ENCODE measurements at places on chromosomes 16 and 17. TPM values are rescaled to one million over a fixed set of nuclear protein-coding genes. Genes with fewer than 3 reads are reported as not detected.
A peak's percentile ranks its signal among the peaks of the same experiment; 100 is the strongest.

DNA sequence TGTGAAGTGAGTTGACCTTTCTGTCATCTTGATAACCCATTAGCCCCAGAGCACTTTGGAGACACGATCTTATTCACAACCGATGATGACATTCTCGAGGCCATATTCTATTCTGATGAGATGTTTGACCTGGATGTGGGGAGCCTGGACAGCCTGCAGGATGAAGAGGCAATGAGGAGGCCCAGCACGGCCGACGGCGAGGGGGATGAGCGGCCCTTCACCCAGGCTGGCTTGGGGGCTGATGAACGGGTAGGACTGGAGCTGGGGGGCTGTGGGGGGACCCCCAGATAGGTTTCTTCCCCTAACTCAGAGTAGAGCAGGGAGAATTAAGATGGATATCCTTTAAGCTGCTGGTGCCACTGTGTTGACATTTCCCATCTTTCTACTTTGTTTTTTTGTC lies 201.7 kb downstream of the KATNIP start:
- no peak for DNase-seq

DNA sequence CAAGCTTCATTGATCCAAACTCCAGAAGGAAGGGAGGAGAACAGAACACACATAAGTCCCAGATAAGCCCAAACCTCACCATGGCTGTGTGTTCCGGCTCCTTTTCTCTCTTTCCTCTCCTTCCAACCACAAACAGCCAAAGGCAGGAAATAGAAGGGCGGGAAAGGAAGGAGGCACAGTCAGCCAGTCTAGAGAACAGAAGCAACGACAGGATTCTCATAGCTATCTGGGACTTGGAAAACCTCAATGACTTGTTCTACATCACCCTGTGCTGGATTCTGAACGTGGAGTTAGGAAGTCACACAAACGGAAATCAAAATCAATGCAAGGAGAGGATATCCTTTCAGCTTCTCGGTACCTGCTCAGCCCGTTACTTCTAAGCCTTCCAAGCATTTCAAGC lies 9.0 kb downstream of the CRK start:
- DNase-seq: peak; percentile 32

DNA sequence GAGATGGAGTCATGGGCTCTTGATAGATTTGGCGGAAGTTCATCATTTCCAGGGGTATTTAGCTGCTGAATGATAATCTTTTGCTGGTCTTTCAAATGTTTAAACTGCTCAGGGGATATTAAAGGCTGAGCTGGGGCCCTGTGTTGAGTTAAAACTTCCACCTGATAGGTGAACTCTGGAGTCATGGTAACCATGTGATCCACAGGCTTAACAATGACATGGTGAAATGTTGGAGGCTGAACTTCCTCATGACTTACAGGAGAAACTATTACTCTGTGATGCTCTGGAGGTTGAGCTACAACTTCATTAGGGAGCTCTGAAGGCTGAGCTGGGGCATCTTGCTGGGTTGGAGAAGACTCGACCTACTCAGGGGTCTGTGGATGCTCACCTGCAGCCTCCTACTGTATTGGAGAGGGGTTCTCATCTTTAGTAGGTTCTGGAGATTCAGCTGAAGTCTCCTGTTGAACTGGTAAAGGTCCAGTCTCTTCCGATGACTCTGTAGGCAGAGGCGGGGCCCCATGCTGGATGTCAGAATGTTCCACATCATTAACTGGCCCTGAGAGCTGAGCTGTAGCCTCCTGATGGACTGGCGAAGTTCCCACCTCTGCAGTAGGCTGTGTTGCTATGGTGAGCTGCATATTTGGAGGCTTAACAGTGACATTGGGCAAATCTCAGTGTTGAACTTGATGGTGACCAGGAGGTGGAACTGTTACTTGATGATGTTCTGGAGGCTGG lies 24.2 kb downstream of the RDM1 start:
- DNase-seq: no peak

- no peak for DNase-seq
Measured at GRCh38 chr17:7688808-7689316, 585 bp downstream of the WRAP53 start.

DNA sequence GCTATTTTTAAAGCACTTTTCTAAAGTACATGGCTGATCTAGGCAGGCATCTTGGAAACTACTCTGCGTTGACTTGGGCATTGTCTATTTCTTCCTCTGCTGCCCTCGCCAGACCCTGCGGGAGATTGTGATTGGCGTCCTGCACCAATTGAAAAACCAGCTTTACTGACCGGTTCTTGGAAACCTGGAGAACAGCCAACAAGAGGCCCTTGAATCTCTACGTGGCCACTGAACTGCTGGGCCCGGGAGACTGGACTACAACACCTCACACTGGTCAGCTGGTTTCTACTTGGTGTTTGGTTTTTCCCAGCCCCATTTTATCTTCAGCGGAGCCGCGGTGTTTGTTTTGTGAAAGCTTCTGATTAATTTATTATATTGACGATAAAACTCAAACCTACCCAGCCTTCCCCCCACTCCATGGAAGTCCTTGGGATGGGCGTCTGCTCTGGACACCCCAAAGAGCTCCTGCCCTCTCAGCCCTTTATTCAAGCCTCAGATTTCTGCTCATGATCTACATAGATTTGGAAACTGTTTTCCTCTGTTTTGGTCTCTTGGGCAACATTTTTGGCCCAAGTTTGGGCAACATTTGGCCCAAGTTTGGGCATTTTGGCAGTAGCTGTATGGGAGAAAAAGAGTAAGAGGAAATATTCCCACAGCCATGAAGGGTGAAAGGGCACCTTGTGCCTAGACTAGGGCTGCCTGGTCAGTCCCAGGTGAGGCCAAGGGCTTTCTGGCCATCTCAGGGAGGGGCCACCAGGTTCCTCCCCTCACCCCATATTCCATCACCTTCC lies 4.7 kb downstream of the MLX start:
- DNase-seq: no peak

GRCh38 chr17:66803474-66803951 lies 31.4 kb upstream of the CACNG5 start:
- DNase-seq: no peak

DNA sequence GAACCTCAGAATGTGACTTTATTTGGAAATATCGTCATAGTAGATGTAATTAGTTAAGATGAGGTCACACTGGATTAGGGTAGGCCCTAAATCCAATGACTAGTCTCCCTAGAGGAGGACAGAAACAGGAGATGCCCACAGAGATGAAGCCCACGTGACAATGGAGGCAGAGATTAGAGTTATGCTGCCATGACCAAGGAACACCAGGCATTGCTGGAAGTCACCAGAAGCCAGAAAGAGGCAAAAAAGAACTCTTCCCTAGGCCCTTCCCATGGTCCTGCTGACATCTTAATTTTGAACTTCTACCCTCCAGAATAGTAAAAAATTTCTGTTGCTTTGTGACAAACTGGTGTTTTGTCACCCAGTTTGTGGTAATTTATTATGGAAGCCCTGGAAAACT lies 49.6 kb downstream of the IKZF3 start:
- DNase-seq: no peak

DNA sequence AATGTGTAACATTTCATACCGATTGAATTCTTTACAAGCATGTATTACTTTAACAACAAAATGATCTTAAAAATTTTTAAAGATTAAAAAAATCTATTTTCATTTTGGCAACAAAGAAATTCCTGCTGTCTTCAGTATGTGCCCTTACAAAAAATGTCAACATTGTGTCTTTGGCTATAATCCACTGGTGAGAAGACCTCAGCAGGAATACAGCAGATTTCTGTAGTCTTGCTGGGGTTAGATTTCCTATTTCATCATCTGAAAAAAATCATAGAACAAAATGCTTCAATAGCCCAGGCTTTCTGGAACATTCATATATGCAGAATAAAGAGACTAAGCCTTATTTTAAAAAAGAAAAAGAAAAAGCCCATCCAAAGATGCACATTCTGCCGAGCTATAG lies 129.1 kb upstream of the CA10 start:
- no peak for DNase-seq

- DNase-seq: no peak
Measured at GRCh38 chr17:77325577-77326075, 184.9 kb downstream of the SEC14L1 start.

DNA sequence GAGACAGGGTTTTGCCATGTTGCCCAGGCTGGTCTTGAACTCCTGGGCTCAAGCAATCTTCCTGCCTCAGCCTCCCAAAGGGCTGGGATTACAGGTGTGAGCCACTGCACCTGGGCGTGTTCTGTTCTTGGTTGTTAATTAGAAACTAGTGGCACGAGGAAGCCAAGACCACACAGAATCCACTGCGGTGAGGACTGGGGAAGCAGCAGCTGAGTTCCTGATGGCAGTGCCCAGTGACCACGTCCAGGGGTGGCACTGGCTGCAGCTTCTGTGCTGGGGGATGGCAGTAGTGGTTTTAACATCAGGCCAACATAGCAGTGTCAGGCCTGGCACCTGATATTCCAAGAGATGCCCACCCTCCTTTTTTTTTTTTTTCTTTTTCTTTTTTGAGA lies 39.7 kb upstream of the NDRG4 start:
- no peak for DNase-seq

DNA sequence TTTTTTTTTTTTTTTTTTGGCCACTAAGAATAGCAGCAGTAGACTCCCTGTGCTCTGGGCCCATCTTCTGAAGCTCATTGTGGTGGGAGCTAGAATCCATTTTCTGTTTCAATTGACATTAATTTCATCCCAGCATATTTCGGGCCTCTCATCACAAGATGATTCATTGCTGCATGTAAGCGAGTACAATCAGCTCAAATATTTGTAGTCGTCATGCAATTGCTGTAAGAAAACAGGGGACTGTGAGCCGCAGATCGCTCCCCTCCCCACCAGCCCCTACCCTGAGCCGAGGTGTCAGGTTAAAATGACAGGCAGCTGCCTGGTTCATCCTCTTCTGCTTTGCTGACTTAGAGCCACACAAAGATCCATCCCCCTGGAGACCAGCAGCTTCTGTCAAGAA lies 358.8 kb upstream of the CDH5 start:
- no peak for DNase-seq

GRCh38 chr16:47916266-47916665 lies 239.5 kb downstream of the ABCC12 start:
- DNase-seq: no peak

DNA sequence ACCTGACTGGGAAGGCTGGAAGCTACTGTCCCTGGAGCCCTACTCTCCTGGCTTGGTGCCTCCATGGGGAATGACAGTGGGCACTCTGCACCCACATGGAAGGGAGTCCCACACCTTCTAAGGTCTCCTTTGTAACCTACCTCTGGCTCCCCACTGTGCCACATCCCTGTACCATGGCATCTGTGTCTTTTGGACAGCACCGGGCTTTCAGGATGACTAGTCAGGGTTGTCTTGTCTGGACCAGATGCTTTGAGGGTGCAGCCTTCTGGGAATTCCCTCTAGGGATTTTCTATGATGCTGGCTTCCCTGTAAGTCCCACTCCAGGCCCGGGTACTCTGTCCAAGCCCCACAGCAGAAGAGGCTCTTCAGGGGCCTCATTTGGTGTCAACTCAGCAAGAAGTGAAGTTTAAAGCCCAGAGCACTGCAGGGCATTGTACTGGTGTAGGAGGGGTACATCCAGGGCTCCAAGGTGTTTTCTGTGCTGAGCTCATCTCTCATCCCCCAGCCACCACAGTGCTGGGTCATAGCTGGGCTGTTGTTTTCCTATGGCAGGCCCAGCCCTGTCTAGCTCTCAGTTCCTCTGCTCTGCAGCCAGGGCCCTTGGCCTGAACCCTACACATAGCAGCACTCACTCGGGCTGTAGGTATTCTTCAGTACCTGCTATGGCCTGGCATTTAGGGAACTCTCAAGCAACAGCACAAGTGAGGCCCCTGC lies 255.3 kb downstream of the CPPED1 start:
- no peak for DNase-seq

DNA sequence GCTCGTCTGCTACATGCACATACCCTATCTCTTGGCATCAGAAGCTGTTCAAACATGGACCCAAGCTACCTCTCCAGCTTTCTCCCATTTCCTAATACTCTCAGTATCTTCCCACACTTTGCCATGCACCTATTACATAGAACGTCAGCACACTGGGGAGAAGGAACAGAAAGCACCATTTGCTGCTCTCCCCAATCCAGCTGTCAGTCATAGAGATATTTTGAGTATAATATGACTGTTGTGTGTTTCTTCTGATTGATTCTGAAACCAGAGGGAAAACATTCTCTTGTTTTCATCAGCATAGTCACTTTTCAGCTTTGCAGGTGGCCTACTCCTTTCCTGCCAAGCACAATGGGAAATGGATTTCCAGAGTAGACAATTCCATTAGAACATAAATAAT lies 107.1 kb downstream of the ADAMTS18 start:
- DNase-seq: no peak

DNA sequence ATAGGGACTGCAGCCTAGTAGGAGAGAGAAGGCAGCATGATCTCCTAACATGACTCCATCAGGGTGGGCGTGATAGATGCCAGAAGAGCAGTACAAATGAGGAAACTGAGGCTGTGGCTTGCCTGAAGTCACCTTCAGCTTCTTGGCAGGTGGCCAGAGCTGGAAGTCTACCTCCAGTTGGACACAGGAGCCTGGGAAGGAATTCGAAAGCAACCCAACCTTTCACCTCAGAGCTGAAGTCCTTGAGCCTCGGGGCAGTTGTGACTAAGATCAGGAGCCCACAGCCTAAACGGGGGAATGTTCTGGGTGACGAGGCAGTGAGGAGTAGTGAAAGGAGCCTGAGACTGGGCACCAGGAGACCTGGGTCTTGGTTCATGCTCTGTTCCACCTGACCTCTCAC lies 9.4 kb upstream of the SLC52A1 start:
- DNase-seq: no peak

GRCh38 chr17:6380915-6381438 lies 53.9 kb downstream of the AIPL1 start:
- no peak for DNase-seq

GRCh38 chr16:82201926-82202325 lies 31.9 kb upstream of the MPHOSPH6 start:
- DNase-seq: no peak

- no peak for DNase-seq
Measured at GRCh38 chr16:82236875-82237274, 66.9 kb upstream of the MPHOSPH6 start.

DNA sequence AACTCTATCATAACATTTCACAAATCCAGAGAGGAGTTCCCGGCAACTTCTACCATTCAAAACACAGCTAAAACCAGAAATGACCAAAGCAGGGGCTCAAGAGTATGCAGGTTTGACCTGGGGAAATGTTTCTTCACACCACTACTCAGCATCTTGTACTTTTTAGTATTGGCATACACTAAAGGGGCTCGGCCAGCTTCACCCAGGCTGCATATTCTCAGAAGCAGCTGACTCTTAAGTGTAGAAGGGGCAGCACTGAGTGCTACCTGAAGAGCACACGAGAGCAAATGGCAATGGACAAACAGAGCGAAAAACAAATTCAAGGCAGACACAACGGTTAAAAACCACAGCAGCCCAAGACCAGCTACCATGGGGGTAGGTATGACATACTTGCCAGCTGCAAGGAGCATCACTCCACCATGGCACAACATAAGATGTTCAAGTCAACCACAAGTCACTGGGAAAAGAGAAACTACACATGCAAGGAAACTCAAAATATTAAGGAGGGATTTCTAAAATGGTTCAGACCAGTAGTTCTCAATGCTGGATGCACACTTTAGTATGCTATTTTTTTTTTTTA lies 34.4 kb downstream of the N4BP1 start:
- DNase-seq: no peak

- DNase-seq: no peak
Measured at GRCh38 chr16:75526032-75526790, 9.7 kb downstream of the CHST5 start.

GRCh38 chr16:17585449-17586074 lies 114.8 kb upstream of the XYLT1 start:
- no peak for DNase-seq

The MARVELD3 gene
- total RNA-seq: 3.9 TPM

The ADAM11 gene
- total RNA-seq: 0.62 TPM

The EFNB3 gene
- total RNA-seq: 61.9 TPM

The ABCC12 gene
- 0.31 TPM for total RNA-seq

Measured in endothelial cell (in vitro differentiated cells).